Colonic mucosa (tissue), 4 donors: ENCODE measurements at places on chromosomes 2 and 18.
A peak's percentile ranks its signal among the peaks of the same experiment; 100 is the strongest.

GRCh38 chr2:59957504-59957903 lies 596.0 kb downstream of the BCL11A start:
- no peak overlapping the region for H3K4me3 ChIP-seq
- H3K27me3 ChIP-seq: no peaks in the 10 kb centered on the region
- H3K36me3 ChIP-seq: no peaks in the 10 kb centered on the region
- no peak for DNase-seq
- no peak overlapping the region for H3K27ac ChIP-seq
- no peaks in the 10 kb centered on the region for H3K4me1 ChIP-seq

GRCh38 chr2:36618381-36618780 lies 20.4 kb upstream of the FEZ2 start:
- H3K4me3 ChIP-seq: no peak overlapping the region
- no peaks in the 10 kb centered on the region for H3K27me3 ChIP-seq
- H3K36me3 ChIP-seq: no peaks in the 10 kb centered on the region

GRCh38 chr2:121480826-121481225 lies 49.9 kb upstream of the RNU4ATAC start:
- H3K27me3 ChIP-seq: no peaks in the 10 kb centered on the region
- H3K27ac ChIP-seq: no peak overlapping the region
- H3K4me1 ChIP-seq: peaks cover 8% of the 10 kb centered on the region
- H3K36me3 ChIP-seq: no peaks in the 10 kb centered on the region
- no peak for DNase-seq

GRCh38 chr2:218429911-218430692 lies 11.2 kb downstream of the VIL1 start:
- no peak for DNase-seq
- H3K4me3 ChIP-seq: no peak overlapping the region
- no peak overlapping the region for H3K27ac ChIP-seq

GRCh38 chr18:79950515-79951341 lies 725 bp downstream of the SLC66A2 start:
- peak; percentile 56 for DNase-seq
- H3K4me1 ChIP-seq: peaks cover 7% of the 10 kb centered on the region
- H3K27me3 ChIP-seq: no peaks in the 10 kb centered on the region
- H3K4me3 ChIP-seq: peak overlapping the region; percentile 76
- H3K27ac ChIP-seq: peak overlapping the region; percentile 69

- DNase-seq: no peak
- no peaks in the 10 kb centered on the region for H3K36me3 ChIP-seq
- H3K27me3 ChIP-seq: no peaks in the 10 kb centered on the region
- H3K4me3 ChIP-seq: no peak overlapping the region
- H3K27ac ChIP-seq: no peak overlapping the region
Measured at GRCh38 chr18:59927246-59927825, 27.5 kb downstream of the PMAIP1 start.

- no peaks in the 10 kb centered on the region for H3K4me1 ChIP-seq
- H3K4me3 ChIP-seq: no peak overlapping the region
- no peaks in the 10 kb centered on the region for H3K36me3 ChIP-seq
- DNase-seq: no peak
Measured at GRCh38 chr2:1022178-1022577, 71.5 kb downstream of the SNTG2 start.

GRCh38 chr2:160890667-160891352 lies 269.4 kb upstream of the TANK start:
- H3K4me1 ChIP-seq: no peaks in the 10 kb centered on the region
- H3K27me3 ChIP-seq: no peaks in the 10 kb centered on the region
- no peak overlapping the region for H3K4me3 ChIP-seq

DNA sequence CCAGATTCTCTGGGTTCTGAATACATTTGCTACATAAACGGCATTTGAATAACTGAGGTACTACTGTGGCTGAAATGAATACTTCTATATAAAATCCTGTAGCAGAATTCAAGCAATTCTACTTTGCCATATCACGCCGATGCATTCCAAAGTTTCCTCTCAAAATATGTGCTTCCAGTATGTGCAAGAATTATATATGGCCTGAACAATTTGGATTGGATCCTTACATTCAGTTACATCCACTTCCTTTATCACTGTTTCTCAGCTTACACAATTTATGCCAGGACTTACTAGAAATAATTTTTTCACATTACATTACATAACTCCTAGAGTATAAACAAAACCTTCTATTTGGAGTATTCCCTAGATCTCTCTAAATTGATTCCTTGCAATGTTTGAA lies 46.3 kb upstream of the STAT4 start:
- H3K27ac ChIP-seq: no peak overlapping the region
- no peaks in the 10 kb centered on the region for H3K36me3 ChIP-seq
- DNase-seq: no peak
- H3K4me3 ChIP-seq: no peak overlapping the region
- H3K27me3 ChIP-seq: no peaks in the 10 kb centered on the region
- no peaks in the 10 kb centered on the region for H3K4me1 ChIP-seq

- no peaks in the 10 kb centered on the region for H3K27me3 ChIP-seq
- H3K27ac ChIP-seq: no peak overlapping the region
- H3K36me3 ChIP-seq: no peaks in the 10 kb centered on the region
- H3K4me3 ChIP-seq: no peak overlapping the region
- H3K4me1 ChIP-seq: no peaks in the 10 kb centered on the region
Measured at GRCh38 chr2:19580830-19581229, 222.4 kb upstream of the OSR1 start.

DNA sequence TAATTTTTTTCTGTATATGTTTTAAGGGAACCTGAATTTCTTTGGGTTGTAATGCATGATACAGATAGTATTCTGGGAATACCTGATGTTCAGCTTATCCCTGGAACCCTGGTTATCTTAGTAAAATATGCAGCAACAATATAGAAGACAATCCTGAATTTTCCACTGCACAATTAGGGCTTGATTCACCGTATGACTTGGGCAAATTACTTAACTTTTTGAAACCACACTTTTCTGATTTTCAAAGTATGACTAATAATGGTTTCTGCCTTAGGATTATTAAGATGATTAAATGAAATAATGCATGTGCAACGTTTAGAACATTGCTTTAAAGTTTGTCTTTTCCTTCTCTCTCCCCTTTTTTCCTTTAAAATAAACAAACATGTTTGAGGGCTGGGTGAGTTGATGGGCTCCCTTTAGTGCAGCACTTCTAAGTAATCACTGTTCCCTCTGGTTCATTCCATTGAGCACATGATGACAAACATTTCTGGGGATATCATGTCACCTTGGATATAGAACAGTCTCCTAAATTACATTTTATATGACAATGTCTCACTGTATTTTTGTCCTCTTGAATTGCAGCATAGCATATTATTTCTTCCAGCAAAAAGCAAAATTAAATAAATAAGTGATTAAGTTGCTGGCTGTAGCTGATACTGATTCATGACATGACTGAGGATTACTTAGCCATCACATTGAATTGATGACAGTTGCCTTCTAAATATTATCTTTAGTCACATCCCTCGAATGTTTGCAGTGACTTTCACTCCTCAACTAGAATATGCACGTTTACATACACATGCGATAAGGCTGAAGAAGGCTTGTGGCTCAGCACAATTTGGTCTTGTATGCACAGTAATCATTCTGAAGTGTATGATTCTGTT lies 254.5 kb downstream of the NEDD4L start:
- no peaks in the 10 kb centered on the region for H3K4me1 ChIP-seq
- DNase-seq: no peak
- H3K27me3 ChIP-seq: no peaks in the 10 kb centered on the region
- no peaks in the 10 kb centered on the region for H3K36me3 ChIP-seq
- H3K27ac ChIP-seq: no peak overlapping the region

DNA sequence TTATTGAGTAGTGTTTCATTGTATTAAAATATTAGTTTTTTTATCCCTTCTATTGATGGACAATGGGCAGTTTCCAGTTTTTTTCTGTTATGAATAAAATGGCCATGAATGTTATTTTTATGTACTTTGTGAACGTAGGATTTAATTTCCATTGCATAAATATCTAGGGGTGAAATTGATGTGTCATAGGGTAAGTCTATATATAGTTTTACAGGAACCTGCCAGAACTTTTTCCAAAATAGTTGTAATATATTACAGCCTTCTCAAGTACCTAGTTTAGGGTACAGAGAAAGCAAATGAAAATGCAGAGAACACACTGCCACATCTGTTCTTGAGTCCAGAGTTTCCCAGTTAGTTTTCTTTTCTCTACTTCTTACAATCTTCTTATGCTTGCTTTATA lies 378.6 kb downstream of the MEIS1 start:
- H3K27me3 ChIP-seq: no peaks in the 10 kb centered on the region
- no peaks in the 10 kb centered on the region for H3K4me1 ChIP-seq
- no peaks in the 10 kb centered on the region for H3K36me3 ChIP-seq
- H3K27ac ChIP-seq: no peak overlapping the region
- no peak for DNase-seq
- H3K4me3 ChIP-seq: no peak overlapping the region

DNA sequence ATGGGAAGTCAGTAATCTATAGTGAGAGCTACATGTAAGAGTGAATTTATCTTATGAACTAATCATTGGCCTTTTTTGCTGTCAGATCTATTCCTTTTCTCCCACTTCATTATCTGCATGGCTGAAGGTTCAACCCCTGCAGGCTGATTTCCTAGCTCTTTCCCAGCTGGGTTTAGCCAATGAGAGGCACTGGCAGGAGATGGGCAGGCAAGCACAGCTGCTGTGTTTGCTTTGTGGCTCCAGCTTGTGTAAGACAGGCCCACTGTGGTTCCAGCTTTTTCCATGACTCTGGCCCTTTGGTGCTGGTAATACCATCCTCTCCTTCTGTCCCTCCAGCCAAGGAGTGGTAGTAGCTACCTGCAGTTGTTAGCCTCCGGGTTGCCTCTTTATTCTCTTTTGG lies 248.8 kb downstream of the PLCL1 start:
- H3K27me3 ChIP-seq: no peaks in the 10 kb centered on the region
- no peak overlapping the region for H3K27ac ChIP-seq
- no peaks in the 10 kb centered on the region for H3K36me3 ChIP-seq

DNA sequence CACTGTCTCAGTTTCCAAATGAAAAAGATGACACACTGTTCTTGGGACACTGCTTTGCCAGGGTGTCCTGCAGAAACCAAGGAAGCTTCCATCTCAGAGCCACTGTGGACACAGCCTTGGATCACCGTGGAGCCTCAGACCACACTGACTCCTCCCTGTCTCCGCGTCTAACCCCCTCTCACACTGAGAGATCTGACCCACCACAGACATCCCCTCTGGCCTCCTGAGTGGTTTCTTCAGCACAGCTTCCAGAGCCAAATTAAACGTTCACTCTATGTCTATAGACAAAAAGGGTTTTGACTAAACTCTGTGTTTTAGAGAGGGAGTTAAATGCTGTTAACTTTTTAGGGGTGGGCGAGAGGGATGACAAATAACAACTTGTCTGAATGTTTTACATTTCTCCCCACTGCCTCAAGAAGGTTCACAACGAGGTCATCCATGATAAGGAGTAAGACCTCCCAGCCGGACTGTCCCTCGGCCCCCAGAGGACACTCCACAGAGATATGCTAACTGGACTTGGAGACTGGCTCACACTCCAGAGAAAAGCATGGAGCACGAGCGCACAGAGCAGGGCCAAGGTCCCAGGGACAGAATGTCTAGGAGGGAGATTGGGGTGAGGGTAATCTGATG lies 113.4 kb upstream of the PKDCC start:
- H3K4me3 ChIP-seq: no peak overlapping the region
- H3K27me3 ChIP-seq: no peaks in the 10 kb centered on the region
- H3K4me1 ChIP-seq: no peaks in the 10 kb centered on the region
- H3K36me3 ChIP-seq: no peaks in the 10 kb centered on the region

DNA sequence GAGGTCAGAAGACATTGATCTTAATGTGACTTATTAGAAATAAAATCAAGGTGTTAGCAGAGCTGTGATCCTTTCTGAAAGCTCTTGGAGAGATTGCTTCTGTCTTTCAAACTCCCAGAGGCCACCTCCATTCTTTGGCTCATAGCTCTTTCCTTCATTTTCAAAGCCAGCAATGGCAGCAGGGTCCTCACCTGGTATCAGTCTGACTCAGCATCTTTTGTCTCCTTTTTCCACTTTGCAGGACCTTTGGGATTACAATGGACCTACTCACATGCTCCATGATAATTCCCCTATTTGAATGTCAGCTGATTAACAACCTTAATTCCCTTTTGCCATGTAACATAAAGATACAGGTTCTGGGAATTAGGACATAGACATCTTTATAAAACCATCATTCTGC lies 6.8 kb upstream of the CDH20 start:
- H3K36me3 ChIP-seq: no peaks in the 10 kb centered on the region
- H3K4me1 ChIP-seq: no peaks in the 10 kb centered on the region
- no peak for DNase-seq
- H3K4me3 ChIP-seq: no peak overlapping the region
- no peaks in the 10 kb centered on the region for H3K27me3 ChIP-seq
- H3K27ac ChIP-seq: no peak overlapping the region

DNA sequence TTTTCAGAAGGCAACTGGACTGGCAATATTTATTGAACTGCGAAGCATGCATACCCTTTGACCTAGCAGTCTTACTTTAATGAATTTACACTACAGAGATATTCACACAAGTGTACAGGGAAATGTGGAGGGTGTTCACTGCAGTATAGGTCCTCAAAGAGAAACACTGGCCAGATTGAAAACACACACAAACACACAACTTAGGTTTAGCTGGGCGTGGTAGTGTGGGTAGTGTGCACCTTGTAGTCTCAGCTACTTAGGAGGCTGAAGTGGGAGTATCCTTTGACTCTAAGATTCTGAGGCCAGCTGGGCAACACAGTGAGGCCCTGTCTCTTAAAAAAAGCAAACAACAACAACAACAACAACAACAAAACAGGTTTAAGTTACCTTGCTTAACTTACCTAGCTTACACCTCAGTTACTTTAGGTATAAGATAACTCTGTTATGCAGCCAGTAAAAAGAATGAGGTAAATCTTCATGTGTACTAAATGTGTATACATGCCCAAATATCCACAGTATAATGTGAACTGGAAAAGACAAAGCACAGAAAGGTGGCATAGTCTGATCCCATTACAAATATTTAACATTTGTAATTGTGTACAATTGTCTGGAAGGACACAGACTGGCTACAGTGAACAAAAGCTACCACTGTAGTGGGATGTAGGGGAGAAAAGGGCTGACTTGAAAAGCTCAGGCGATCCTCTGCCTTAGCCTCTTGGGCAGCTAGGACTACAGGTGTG lies 105.9 kb upstream of the FZD5 start:
- no peak for DNase-seq
- no peak overlapping the region for H3K27ac ChIP-seq
- peaks cover 3% of the 10 kb centered on the region for H3K4me1 ChIP-seq
- H3K27me3 ChIP-seq: no peaks in the 10 kb centered on the region

DNA sequence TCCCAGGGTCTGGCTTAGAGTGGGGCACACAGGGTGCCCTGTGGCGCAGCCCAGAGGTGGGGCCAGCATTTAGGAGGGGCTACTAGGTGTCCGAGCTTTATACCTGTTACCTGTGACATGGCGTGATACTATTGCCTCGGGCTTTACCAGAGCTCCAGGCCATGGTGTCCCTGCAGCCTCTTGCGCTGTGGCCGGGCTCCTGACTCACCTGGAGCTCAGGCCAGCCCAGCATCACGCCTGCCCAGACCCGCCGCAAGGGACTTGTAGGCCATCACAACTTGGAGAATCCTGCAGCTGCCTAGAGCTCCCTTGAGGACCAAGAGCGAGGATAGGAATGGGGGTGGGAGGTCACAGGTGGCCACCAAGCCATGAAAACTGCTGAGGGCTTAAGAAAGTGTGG lies 8.0 kb downstream of the INHBB start:
- no peak for DNase-seq
- no peak overlapping the region for H3K4me3 ChIP-seq
- no peaks in the 10 kb centered on the region for H3K4me1 ChIP-seq
- peaks cover 7% of the 10 kb centered on the region for H3K27me3 ChIP-seq
